NCI-H460 (cell line): ENCODE measurements at places on chromosomes 16 and 17.

DNA sequence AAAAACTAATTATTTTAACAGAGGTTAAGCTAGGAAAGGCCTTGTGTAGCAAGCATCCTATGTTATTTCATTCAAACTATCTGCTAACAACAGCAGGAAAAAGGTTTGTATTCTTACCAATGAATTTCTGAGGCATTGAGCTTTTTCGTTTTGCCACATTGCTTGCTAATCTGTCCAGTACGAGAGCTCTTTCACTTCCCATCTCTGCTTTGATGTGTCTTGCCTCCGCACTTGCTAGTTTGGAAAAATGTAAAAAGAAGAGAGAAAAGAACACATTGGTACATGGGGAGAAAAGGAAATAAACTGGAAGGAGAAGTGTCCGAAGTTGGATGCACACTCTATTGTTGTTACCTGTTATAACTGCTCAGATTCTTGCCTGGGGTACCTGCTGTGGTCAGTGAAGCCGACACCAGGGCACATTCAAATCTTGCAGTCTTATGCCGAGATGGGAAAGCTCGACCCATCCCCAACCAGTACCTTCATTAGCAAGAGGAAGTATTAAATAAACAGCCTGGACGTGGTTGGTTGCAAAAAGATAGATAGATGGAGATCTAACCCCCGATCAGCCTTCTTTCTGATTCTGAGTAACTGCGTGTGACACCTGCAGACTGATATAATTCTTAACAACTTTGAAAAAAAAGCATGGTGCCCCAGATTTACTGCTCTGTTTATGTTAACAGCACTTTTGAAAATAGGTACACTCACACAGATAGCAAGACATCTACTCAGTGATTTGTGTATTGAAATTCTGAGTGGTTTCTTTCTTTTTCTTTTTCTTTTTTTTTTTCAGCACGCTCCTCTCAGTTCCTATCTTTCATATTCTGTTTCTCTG, 40.0 kb downstream of the GRB7 start:
- no peak for DNase-seq

- no peak for DNase-seq
Observed at GRCh38 chr17:61284174-61284573, 115.5 kb upstream of the TBX2 start.

GRCh38 chr16:17027488-17028129, 443.2 kb downstream of the XYLT1 start:
- no peak for DNase-seq

- no peak for DNase-seq
Observed at GRCh38 chr17:39225959-39226683, 376 bp upstream of the STAC2 start.

GRCh38 chr17:39231091-39231561, 5.4 kb upstream of the STAC2 start:
- no peak for DNase-seq
